AG10803 (cell line): ENCODE measurements at places on chromosomes 2 and 18.

DNA sequence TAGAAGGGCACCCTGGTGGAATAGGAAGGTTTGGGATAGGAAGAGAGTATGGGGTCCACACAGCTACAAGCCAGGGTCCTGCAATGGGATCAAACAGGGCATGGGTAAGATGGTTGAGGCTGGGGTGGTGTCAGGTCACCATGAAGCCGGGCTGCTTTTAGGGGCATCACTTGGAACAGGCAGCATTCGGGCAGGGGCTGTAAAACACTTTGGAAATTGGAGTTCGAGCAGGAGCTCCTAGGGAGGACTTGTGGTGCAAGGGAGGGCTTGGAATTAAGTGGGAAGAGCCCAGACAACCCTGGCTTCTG is 47.1 kb upstream of the PLB1 start:
- no peak for DNase-seq

DNA sequence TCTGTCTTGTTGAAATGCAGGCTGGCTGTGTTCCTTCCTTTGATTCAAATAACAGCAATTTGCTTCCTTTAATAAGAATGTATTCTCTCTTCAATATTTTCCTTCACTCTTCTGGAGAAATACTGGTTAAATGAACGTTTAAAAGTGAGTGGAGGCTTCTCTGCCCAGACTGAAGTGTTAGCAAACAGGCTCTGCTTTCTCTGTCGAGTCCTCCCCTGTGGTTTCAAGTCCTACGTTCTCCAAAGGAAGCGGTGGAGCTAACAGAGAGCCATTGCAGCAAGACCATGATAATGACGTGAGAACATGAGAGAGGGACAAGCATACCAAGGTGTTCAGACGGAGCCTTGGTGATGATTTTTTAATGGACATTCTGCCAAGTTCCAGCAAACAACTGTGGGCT is 26.2 kb upstream of the PID1 start:
- DNase-seq: peak; percentile 43

DNA sequence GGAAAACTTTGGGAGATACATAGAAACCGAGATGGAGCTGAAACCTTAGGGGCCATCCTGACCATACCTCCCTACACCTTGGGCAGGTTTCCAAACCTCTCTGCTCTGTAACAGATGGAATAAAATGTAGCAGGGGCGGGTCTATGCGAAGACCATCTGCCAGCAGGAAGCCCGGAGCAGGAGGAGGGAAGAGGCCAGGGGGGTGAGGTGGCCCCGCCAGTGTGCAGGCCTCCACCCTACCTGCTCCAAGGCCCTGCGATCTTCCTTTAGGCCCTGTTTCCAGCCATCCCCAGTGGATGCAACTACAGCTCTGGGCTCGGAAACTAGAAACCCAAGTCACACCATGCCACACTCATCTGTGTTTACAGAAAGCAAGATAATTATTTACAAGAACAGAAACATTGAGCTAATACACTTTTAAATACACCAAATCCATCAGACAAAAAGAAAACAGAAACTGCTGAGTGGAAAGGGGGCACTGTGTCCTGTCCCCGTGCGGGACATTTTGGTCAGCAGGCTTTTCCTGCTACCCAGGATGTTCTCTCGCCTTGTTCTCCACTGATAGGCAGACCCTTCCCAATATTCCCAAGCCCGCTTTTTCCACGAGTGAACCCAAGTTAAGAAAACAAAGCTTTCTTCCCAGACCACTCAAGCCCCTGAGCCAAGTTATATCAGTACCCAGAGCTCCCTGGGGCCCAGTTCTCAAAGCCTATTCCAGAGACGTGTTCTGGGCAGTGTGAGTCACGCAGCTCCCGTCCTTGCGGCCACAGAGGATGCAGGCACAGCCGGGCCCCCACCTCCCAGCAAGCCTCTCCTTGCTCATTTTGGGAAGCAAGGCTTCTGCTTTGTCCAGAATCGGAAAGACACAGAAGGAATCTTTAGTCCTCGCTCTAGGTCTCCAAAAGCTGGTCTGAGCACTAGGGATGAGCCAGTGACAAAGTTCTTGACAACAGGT is 17.3 kb downstream of the CIB4 start:
- no peak for DNase-seq

DNA sequence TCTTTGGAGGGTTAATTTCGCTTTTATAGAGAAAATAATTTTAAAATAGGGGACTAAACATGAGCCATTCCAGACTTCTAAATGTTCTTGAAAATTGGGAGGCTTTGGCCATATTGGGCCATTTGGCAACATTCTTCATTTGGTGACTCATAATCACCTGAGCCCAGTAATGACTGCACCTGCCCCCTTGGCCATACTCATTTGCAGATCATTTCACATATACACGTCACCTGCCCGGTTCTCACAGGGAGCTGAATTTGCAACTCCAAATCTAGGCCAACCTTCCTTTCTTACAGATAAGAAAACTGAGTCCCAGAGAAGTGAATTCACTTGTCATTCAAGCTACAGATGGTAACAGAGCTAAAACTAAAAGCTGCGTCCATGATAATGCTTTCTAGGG is 289.7 kb downstream of the EPHA4 start:
- no peak for DNase-seq

DNA sequence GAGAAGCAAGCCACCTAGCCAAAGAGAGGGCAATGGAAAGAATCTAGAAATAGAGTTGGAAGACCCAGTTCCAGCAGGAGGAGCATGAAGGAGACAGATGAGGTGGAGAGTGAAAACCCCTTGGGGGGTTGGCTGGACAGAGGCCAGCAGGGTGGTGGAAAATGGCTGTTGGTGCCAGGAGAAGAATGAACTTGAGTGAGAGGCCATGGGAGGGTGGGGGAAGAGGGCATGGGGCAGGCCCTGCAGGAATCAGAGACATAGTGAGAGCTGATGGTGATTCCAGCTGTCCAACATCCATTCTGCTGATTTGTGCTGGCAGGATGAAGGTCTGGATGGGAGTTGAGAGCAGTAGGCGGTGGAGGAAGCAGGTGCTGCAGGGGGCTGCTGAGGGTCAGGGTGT is 108.0 kb upstream of the TNP1 start:
- no peak for DNase-seq

GRCh38 chr2:79660557-79660956 is 147.7 kb downstream of the CTNNA2 start:
- no peak for DNase-seq

GRCh38 chr18:10471574-10471973 is 17.1 kb downstream of the APCDD1 start:
- DNase-seq: no peak

- no peak for DNase-seq
These were observed 27.4 kb upstream of the MC5R start for GRCh38 chr18:13796515-13796914.

DNA sequence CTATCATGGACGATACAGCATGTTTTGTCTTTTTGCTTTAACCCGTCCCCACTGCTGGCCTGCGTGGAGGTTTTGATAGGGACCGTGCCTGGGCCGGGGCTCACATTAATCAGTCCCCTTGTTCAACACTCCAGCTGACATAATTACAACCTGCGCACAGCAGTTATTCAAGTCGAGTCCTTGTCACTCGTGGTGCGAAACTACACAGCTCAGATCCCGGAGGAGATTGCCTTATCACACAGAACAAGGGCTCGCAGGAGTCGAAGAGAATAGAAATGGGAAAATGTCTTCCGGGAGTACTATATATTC is 304.4 kb downstream of the ZNF407 start:
- DNase-seq: no peak

GRCh38 chr2:30681022-30681421 is 126.2 kb downstream of the CAPN13 start:
- DNase-seq: no peak

GRCh38 chr2:86035883-86036668 is 69.6 kb downstream of the POLR1A start:
- peak; percentile 83 for DNase-seq

GRCh38 chr2:46062637-46063412 is 234.4 kb upstream of the EPAS1 start:
- DNase-seq: peak; percentile 90
